ENCODE measurements at places on chromosomes 2 and 18.
A peak's percentile ranks its signal among the peaks of the same experiment; 100 is the strongest.

- no peak for DNase-seq
Measured at GRCh38 chr2:233442028-233442310, 87.7 kb downstream of the DGKD start.

- DNase-seq = peak; percentile 33
Measured at GRCh38 chr2:101501443-101501842, 26.5 kb upstream of the RFX8 start.

DNA sequence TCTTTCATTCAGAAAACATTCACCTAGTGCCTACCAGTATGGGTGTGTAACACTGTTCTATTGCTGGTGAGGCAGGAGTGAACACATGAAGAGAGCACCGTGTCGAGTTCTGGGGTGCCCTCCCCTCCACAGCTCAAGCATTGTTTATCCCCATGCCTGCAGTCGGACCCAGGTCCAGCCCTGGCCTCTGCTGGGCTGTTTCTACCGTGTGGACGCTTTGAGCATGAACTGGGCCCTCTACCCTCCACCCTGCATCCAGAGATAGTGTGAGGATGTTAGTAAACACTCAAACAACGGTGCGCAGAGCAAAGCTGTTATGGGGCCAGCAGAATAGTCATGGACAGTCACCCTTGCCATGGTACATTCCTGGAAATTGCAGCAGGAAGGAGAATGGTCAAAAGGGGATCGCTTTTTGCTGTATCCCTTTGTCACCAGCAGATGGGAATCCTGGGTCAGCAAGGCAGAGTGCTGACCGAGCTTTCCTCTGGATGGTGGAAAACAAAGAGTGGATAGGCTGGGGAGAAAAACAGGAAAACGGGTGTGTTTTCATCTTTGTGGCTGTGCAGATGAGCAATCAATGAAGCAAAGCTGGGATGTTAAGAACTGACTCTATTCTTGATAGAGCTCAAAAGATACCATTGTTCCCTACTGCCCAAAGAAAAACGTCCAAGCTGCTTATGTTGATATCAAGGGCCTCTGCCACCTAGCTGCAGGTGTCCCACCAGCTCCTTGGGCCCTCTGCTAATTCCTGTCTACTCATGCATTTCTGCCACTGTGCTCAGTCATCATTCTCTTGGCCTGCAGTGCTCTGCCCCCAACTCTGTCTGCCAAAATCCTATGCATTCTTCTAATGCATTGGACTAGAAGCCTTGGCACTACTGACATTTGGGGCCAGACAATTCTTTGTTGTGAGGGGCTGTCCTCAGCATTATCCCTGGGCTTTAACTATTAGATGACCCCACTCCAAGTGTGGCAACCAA, 38.7 kb downstream of the REEP1 start:
- DNase-seq = no peak

- DNase-seq = no peak
Measured at GRCh38 chr2:29070526-29070925, 3.8 kb downstream of the PCARE start.

DNA sequence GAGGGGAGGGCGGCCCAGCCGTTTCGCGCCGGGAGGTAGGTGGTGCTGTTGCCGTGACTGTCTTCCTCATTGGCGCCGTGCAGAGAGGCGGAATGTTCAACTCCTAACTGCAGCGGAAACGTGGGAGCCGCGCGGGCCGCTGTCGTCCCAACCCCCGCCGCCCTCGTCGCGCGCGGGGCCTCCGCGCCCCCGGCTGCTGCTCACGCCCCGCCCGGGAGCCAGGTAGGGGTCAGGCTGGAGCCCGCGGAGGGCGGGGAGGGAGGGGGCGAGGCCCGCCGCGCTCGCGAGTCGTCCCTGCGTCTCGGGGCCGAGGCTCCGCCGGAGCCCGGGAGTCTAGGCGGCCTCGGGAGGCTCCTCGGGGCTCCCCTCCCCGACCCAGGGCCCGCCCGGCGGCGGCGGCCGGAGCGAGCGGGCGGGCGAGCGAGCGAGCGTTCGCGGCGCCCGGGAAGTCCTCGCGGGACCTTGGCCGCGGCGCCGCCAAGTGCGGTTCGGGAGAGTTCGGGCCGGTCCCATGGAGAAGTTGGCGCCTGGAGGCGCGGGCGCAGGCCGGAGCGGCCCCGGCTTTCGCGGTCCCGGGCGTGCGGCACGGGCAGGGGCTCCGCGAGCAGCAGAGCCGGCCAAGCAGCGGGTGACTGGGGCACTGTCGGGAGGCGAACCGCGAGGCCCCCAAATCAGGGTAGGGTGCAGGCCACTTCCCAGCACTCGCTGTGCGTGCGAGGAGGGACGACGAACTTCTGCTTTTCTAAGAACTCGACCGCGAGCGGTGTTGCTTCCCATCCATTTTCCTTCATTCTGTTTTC, at the start of gene MAP3K20:
MAP3K20 (plus strand) TSS at position 66 of the 800 bp plus-strand sequence. CDS start 15,186 bp downstream, outside the sequence.
- DNase-seq = peak; percentile 87

DNA sequence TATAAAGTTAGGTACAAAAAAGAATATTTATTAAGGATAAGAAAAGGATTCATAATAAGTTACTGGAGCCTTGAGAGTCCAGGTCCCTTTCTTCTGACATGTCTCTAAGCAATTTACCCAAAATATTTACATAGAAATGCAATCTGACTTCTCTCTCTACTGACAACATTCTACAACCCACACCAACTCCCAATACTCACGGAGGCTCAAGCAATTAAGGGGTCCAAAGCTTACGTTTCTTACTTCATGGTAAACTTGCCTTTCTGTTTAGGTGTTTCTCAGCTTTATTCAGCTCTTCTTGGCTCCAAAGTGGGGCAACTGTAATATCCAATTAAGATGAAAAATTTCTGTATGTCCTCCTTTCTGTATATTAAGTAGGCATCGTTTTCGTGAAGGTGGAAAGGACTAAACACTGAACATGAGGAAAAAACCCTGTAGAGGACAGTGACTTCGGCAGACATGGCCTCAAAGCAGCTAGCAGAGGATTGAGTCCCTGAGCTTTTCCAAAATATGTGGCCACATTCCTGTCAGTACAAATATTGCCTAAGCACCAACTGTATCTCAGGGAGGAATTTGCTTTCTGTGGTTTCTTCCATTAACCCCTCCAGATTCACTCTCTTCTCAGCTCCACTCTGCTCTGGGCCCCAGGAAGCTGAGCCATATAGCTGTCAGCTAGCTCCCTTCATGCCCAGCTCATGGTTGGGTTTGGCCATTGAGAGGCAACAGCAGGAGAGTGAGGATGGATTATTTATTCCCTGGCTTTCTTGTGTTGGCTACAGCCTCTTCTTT, 67.9 kb upstream of the GLS start:
- DNase-seq = no peak

DNA sequence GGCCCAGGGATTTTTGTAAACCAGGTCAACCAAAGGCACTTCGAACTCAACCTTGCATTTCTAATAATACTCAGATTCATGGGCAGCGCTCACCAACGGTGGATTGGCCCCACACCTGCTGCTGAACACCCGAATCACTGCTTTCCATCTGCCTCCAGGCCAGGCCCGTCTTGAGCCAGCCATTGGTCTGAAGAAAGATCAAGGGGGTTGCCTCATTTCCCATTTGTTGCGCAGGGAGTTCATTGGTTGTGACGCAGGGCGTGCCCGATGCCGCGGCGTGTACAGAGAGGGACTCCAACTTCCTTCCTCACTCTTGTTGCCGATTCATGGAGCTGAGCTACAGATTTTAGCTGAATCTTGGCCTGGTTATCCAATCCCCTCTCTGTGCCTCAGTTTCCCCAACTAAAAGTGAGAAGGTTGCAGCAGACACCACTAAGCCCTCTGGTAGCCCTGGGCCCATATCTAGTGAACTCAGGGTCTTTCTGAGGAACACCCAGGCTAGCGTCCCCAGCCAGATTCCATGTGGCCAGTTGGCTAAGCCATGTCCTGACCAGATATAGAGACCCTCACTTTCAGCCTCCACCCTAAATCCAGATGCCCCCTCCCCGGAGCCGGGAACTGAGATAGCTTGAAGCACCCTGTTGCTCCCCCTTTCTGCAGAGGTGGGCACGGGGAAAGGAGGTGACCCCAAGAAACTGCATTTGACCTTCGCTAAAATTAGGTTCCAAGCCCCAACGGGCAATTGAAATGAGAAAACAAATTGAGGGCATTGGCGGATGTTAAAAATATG, 60.9 kb upstream of the HPCAL1 start:
- DNase-seq = no peak

GRCh38 chr2:38907743-38908562, 18.3 kb downstream of the ARHGEF33 start:
- DNase-seq = no peak

DNA sequence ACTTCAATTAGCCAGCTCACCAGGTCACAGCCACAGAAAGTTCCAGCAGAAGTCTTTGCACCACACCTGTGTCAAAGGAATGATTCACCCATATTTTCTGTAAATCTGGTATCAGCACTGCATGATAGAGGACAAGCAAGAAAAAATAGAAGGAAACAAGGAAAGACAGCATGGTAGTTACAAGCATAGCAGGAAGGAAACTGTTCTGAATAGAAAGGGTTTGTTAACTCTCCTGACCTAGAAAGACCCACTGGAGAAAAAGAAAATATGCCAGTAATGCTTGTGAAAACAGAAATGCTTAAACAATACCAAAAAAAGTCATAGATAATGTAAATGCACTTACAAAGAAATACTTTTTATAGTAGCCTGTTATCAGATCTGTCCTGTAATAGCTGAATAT, 40.8 kb downstream of the SCRN3 start:
- no peak for DNase-seq

GRCh38 chr18:11981543-11982366, 448 bp downstream of the IMPA2 start:
- peak; percentile 77 for DNase-seq

GRCh38 chr2:60268661-60269060, 284.8 kb downstream of the BCL11A start:
- no peak for DNase-seq

GRCh38 chr2:85213404-85213803, 80.2 kb downstream of the TCF7L1 start:
- DNase-seq = no peak

GRCh38 chr2:27860111-27860510, 30.1 kb downstream of the RBKS start:
- DNase-seq = no peak

GRCh38 chr2:186683341-186683740, 10.5 kb upstream of the FAM171B start:
- DNase-seq = no peak

- no peak for DNase-seq
Measured at GRCh38 chr2:201754717-201755415, 25.9 kb downstream of the ALS2 start.

DNA sequence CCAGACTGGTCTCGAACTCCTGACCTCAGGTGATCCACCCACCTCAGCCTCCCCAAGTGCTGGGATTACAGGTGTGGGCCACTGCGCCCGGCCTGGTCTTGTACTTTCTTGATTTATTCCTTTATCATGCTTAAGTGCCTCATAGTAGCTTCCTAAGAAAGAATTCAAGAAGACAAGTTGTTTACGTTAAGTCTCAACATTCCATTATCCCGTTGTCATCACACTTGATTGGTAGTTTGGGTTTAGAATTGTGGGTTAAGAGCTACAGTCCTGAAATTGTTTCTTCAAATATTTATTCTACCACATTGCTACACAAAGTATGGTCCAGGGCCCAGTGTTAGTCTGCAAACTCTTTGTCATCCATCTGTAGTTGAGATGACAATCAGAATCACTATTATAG, 194.0 kb downstream of the VWC2L start:
- DNase-seq = no peak

DNA sequence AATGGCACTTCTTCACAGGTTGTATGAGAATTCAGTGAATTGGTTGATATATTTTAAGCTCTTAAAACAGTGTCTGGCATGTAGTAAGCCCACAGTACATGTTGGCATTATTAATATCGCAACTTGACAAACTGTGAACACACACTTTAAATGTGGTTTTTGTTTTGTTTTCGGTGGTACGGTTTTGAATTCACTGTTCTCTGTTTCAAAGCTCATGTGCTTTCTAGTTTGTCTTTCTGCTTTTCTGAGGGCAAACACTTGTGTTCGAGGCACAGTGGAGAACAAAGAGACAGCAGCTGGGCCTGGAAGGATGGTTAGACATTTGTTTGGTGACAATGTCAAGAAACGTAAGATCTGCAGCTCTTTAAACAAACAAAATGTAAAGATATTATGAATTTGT, 276.5 kb upstream of the MC4R start:
- DNase-seq = no peak

All from NCI-H526 (cell line).